ENCODE measurements at places on chromosomes 5 and 9.

DNA sequence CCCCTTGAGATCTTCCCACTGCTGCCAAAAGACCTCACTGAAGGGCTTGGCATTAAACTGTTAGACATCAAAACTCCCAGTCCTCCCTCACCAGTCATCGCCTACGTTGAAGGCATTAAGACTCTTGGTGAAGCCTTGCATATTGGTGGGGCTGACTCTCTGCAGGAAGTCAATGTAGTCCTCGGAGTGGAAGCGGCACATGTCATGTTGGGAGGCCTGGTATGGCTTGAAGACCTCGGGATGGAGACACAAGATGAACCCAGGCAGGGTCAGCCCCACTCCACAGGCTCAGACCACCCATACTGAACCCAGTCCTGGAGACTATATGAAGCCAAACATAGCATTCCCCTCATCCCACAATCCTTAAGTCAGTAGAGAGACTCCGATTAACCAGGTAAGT lies 1.9 kb downstream of the HDAC3 start:
- no peak for DNase-seq

DNA sequence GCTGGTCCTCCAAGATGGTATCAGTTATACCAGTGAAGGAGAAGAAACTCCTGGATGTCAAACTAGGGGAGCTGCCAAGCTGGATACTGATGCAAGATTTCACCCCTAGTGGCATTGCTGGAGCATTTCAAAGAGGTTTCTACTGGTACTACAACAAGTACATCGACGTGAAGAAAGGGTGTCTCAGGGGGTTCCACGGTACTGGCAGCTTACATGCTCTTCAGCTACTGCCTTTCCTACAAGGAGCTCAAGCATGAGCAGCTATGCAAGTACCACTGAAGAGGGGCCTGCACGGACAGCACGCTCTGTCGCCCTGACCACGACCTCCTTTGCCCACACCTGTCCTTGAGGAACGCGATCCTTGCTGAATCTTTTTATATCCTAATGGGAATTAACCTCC lies 19.5 kb downstream of the ACTL7B start:
- no peak for DNase-seq

DNA sequence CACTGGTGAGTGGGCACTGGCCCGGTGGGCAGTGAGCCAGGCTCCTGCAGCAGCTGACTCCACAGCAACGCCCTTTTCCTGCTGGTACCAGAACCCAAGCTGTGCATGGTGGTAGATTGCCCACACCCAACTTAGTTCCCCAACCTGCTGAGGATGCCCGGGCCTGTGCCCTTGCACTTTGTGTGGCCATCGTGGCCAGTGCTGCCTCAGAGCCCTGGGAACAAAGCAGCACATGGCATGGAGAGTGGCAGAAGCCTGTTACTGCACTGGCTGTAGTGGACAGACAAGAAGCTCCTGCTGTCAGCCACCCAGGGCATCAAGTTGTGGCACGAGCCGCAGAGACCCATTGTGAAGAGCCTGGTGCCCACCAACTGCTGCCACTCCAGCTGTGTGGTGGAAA lies 612.9 kb downstream of the DNAH5 start:
- DNase-seq: no peak

- no peak for DNase-seq
These were observed 72.1 kb upstream of the GALNT10 start for GRCh38 chr5:154118385-154118784.

- DNase-seq: no peak
These were observed 11.8 kb upstream of the HMGCR start for GRCh38 chr5:75325242-75325641.

- DNase-seq: no peak
These were observed 26.3 kb downstream of the ACSL6 start for GRCh38 chr5:131984956-131985665.

- no peak for DNase-seq
These were observed 177.5 kb downstream of the AOPEP start for GRCh38 chr9:94903961-94904421.

DNA sequence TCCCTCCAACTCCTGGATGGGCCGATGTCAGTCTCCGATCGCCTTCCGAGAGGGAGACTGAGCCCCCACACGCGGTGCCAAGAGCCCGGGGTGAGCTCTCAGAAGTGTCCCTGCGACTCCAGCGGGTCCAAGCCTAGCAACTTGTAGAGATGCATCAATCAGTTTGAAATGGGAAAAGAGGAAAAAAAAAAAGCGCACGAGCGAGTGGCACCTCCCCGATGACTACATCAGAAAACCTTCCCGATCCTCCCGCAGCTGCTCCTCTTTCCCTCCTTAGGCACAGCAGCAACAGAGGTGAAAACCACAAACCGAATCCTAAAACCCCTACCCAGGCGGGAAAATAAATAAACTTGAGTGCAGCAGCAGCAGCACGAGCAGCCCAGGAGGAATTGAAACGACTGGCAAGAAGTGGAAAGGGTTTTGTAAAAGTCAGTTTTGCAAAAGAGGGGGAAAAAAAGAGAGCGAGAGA lies 1.0 kb upstream of the EFNA5 start:
- no peak for DNase-seq

All from activated naive CD4-positive, alpha-beta T cell treated with Interleukin-2 at 50 U/mL for 16 hours (primary cell).